NCI-H1105 (cell line): ENCODE measurements at places on chromosomes 5 and 9.

DNA sequence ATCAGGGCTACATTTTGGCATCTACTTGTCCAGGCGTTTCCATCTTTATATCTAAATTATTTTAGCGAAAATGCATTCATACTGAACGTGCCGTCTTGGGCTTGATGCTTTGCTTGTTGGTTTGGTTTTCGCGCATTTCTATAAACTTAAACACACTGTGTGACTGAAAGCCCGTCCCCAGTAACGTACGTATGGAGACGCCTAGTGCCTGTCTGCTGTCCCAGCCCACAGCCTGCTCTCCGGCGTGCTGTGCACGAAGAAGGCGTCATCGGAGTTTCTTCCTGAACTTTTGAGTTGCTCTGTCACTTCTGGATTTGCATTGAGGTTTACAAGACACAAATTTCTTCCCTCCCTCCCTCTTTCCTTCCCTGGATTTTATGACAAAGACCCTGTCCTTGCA is 40.6 kb upstream of the IRX4 start:
- no peak for DNase-seq

DNA sequence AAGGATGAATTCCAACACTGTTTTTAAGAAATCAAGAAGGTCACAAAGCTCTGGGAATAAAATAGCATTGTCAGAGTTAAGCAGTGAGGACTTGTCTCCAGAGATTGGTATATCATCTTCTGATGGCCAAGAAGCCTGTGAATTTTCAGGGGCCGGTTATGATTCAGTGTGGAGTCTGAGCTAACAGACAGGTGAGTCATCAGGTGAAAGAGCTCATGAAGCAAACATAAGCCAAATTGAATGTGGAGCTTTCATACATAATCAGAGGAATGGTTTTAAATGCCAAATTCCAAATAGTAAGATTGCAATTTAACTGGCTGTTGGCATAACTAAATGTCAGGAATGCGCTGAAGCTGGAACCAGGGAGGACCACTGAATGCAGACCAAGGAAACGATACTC is 494.2 kb downstream of the MTRR start:
- DNase-seq: no peak

DNA sequence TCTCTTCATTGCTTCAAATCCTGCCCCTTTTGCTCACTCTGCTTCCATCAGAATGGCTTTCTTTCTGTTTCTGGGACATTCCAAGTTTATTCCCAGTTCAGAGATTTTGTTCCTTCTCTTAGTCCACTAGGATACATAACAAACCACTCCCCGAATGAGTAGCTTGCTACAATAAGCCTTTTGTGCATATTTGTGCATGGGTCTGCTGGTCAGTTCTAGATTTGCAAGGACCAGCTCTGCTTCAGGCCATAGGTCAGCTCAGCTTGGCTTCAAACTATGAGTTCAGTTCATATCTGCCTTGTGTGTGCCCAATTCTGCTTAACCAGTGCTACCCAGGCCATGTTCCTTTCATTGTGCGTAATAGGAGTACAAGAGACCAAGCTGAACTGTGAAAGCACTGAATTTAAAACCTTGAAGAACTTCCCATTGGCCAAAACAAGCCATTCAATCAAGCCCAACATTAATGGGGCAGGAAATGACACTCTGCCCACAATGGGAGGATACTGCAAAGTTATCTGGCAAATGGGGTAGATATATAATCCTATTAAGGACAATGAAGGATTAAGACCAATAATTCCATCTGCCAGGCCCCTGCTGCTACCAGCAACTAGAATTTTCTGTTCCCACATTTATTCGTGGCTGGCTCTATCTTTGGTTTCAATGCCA is 328.8 kb downstream of the PRELID2 start:
- DNase-seq: no peak

DNA sequence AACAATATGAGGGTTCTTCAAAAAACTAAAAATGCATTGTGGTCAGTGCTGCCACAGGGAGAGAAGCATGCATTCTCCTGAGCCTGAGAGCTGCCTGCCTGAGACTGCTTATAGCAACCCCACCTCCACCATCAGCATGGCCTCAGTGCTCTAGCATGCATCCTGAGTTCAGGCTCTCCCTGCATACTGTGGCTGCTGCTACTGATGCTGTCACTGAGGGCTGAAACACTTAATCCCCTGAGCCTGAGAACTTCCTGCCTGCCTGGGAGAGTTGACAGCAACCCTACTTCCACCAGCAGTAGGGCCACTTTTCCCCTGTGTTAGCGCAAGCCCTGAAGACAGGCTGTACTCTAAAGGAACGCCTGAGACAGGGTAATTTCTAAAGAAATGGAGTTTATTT is 206.0 kb downstream of the FBXO4 start:
- no peak for DNase-seq

DNA sequence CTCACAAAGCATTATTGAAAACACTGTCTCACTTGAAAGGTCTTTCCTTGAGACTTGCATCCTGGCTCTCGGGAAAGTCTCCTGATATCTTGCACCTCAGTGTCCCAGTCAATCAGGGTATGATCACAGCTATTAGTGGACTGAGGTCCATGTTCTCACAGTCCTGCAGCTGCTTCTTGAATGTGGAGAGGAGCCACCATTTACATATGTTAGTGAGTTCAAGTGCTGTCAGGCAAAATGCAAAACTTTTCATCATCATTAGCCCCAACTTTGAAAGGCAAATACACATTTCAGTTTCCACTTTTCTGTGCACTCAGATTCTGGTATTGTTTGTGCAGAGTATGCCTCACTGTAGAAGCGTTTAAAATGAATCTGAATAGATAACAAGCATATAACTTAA is 111.6 kb downstream of the SNX18 start:
- DNase-seq: no peak

DNA sequence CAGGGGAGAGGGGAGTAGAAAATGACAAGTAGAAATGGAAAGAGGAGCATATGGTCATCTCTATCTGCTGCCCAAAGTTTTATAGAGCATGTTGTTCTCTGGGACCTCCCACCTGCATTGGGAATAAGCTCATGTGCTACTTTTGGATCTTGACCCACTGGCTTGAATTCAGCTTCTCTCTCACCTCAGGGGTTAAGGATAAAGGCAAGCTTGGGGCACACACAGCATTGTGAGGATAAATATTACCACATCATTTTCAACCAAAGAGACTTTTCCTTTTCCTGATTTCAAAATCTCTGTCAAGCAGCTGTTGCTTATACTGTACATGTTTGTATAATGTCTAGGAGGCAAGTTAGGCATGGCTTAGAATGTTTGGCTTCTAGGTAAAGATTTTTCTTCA is 16.6 kb downstream of the ATP10B start:
- no peak for DNase-seq

- no peak for DNase-seq
These were observed 337.0 kb downstream of the PLK2 start for GRCh38 chr5:58122848-58123392.
